NCI-H1105 (cell line): ENCODE measurements at places on chromosomes 3 and 15.

DNA sequence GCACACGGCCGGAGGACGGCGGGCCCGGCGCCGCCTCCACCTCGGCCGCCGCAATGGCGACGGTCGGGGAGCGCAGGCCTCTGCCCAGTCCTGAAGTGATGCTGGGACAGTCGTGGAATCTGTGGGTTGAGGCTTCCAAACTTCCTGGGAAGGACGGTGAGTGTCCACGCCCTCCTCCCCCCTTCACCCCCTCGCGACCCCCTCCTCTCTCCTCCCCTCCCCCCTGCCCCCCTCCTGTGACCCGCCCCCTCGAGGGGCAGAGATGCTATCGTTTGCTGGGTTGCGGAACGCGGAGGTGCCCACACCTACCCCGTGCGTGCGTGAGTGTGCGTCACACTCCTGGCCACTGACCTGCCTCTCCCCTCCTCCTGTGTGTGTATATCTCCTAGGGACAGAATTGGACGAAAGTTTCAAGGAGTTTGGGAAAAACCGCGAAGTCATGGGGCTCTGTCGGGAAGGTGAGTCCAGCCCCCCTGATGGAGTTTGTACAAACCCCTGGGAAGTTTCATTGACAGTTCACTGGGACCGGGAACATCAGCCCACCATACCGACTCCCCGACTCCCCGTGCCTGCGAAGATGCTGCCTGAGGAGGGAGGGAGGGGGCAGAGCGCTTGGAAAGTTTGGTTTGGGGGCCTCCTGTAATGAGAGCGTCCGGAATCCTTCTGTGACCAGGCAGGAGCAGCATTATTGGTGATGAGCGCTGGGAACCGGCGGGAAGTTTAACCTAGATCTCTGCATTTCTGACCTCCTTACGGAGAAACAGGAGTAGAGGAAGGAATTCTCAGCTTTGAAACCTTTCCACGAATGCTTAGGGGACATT, 795 bp upstream of the SCAANT1 start:
- DNase-seq = no peak

DNA sequence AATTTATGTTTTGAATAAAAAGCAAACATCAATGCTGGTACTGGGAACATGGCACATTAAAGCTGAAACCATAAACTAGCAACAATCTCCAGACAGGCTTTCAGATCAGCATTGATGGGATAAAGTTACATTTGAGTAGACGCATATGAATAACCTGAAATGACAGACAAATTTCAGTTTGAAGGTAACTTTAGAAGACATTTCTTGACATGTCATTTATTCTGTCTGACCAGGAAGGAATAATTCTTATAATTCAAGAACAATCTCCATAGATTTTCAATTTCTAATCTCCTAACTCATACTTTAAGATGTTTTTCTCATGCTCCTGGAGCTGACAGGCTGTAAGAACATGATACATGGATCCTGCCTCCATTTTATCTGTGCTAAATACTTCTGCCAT, 69.8 kb downstream of the PLCH1 start:
- DNase-seq = no peak

- no peak for DNase-seq
Observed at GRCh38 chr15:77475001-77475400, 54.3 kb downstream of the HMG20A start.

- DNase-seq = peak; percentile 57
Observed at GRCh38 chr15:91032919-91033803, 10.8 kb upstream of the VPS33B start.

DNA sequence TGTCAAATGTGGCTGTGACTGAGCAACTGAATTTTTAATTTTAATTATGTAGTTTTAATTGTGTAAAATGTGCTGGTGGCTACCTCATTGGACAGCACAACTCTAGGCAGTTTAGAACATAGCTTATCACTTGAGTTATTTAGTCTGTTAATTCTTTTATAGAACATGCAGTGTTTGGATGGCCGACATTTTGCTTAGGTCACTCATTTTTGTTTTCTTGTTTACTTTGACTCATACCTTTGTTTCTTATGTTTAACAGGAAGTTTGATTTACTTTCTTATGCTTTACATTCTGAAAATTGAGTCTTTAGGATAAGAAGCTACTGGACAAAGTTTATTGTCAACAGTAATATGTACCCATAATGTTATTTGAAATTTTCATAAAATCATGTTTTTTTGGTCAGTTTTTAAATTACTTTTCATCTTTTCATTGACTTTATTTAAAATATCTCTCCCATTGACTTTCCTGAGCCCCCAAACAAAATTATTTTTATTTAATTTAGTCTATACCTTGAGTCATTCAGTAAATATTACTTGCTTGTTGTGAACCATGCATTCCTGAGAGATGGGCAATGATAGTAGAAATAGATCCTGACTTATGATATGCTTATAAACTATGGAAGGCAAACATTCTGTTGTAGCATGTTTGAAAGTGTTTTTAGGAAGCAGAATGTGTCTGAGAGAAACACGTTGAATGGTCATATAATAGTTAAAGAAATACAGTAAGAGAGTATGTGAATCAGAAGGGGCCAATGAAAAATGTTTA, 60.6 kb downstream of the TCF12 start:
- DNase-seq = no peak
